ENCODE measurements at places on chromosomes 2 and 18.

- no peak for DNase-seq
These were observed 1392.9 kb upstream of the ACVR2A start for GRCh38 chr2:146451972-146452371.

- DNase-seq = no peak
These were observed 387.9 kb downstream of the SETBP1 start for GRCh38 chr18:45068400-45069094.

GRCh38 chr18:199214-199613, 40.9 kb downstream of the USP14 start:
- DNase-seq = no peak

- DNase-seq = no peak
These were observed 9.2 kb downstream of the POU3F3 start for GRCh38 chr2:104863146-104863467.

GRCh38 chr2:210844016-210844415, 287.6 kb downstream of the CPS1 start:
- no peak for DNase-seq

DNA sequence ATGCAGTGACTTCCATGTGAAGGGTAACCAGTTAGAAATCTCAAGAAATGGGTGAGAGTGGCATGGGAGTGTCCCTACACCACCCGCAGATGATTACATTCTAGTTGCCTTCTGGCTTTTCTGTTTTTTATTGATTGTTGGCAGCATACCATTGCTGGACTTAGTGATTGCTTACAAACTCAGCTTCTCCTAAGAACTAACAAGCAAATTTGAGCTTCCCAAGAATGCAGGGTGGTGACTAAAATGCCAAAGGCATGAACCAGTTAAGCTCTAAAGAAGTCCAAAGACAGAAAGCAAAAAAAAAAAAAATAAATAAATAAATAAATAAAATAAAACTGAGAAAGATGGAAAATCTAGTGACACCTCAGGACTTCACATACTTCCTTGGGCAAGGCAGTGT, 245.5 kb upstream of the PARD3B start:
- no peak for DNase-seq

- no peak for DNase-seq
These were observed 17.0 kb downstream of the SH3BP4 start for GRCh38 chr2:234968631-234969305.

- DNase-seq = no peak
These were observed 55.2 kb upstream of the LDLRAD4 start for GRCh38 chr18:13163167-13163927.

- DNase-seq = no peak
These were observed 14.1 kb upstream of the ZSWIM2 start for GRCh38 chr2:186862869-186863709.

DNA sequence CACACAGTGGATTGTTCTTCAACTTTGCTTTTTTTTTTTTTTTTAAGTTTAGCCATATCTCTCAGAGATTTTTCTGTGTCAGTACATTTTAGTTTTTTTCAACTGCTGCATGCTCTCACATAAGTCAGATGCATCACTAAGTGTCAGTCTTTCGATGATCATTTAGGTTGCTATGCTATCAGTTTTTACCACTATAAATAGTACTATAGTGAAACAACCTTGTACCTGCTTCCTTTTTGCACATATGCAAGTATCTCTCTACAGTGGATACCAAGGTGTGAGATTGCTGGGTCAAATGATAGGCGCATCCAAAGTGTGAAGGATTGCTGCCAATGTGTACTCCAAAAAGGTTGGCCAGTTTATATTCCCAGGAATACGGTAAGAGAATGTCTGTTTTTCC, 33.5 kb upstream of the MAP4K3 start:
- no peak for DNase-seq

DNA sequence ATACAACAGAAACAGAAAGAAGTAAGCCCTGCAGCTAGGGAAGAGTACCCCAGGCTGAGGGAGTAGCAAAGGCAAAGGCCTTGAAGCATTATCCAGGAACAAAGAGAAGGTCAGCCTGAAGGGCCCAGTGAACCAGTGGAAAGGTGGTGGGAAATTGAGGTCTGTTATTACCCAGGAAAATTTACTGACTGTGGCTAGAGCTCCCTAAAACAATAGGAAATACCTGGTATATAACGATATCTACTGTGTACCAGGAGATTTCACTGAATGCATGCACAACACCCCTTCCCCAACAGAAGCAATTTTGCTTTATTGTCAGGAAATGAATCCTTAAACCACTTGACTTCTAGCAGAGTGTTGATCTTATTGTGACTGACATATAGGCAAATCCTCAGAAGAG, 365.3 kb downstream of the ERBB4 start:
- DNase-seq = no peak

DNA sequence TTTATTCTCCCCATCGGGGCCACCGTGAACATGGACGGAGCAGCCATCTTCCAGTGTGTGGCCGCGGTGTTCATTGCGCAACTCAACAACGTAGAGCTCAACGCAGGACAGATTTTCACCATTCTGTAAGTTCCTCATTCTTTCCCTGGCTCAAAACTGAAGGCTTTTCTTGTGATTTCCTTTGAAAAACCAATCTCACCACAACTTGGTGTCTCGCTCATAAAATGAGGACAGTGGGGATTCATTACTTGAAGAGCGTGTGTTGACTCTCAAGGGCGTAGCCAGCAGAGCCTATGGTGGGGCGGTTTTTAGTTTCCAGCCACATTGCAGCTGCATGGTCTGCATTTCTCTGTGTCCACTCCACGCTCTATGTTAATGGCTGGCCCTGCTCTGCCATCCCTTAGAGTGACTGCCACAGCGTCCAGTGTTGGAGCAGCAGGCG, 29.0 kb downstream of the SLC1A4 start:
- DNase-seq = no peak
